Activated CD4-positive, CD25-positive, alpha-beta regulatory T cell treated with anti-CD3 and anti-CD28 coated beads, Interleukin-2, amount 50 U/mL, for 24 hours (primary cell): ENCODE measurements at places on chromosomes 12 and 14.

DNA sequence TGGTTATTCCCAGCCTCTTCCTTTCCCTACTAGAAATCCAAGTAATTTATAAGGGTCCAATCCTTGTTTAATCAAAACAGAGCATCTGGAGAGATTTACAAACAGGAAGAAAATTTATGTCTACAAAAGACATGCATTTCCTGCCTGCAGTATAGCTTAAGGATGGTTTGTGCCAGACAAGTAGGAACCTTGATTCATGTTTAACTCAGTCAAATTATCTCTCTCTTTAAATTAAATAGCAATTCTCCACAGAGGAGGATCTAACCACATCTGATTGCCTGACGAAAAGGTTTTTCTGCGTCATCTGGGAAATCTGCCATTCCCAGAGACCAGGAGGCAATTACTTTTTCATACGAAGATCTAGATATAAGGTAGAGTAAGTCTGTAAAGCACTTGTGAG, 105.2 kb downstream of the ZFC3H1 start:
- no peak for ATAC-seq

- ATAC-seq: no peak
Observed at GRCh38 chr12:66862356-66862985, 183.6 kb upstream of the GRIP1 start.

DNA sequence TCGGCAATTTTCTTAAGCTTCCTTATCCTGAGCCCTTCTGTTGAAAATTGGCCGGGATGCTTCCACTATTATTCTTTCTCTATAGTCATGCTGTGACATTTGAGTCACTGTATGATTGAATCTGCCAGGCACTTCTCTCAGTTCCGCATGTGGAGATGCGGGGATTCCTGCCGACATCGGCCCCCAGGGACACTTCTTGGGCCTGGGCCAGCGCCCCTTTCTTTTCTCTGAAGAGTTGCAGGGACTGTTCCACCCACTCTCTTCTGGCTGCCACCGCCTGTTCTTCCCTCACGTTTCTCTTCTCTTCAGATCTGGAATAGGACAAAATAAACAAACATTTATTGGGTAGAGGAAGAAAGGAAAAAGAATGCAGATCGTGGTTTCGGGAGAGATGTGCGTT, 310.1 kb downstream of the ETNK1 start:
- no peak for ATAC-seq

GRCh38 chr12:130809791-130810190, 29.3 kb downstream of the STX2 start:
- no peak for ATAC-seq

GRCh38 chr12:103470664-103471063, 25.1 kb downstream of the C12orf42 start:
- peak; percentile 24 for ATAC-seq

GRCh38 chr12:84912198-84913128, at the start of gene SLC6A15:
Gene SLC6A15, minus strand, starts transcription at chr12:84912799. Its CDS starts 20,679 bp downstream, at chr12:84892120.
- peak; percentile 22 for ATAC-seq

DNA sequence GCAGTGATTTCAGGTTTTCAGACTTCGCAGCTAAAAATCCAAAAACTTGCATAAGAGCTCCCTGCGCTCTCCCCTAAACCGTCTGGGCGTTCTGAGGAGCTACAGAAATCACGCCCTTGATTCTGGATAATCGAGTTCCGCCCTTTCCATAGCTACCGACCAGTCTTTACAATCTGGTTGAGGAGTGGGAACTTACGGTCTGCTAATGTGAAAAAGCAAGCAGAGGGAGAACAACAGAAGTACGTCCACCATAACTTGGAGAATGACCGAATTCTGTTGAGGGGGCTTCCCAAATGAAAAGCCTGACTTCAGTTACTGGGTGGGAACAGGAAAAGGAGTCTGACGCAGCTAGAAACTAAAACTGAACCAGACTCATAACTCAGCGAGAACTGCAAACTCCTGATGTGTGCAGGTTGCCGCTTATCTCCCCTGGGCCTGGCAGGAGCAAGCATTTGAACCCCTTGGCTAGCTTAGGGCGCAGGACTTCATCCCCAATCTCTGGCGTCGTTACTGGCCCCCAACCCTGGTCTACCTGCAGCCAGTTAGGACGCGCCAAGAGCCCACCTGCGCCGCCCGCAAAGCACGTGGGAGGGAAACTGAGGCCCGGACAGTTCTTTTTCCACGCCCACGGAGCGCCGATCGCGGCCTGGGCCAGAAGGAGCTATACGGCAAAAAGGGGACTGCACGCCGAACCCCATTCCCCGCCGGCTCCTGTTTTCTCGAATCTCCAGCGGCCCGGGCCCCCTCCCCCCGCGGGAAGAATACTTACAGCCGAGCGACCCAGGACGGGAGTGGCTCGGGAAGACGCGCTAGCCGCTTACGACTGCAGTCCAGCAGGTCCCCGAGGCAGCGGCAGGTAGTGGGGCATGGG, 838 bp downstream of the LRIG3 start:
- no peak for ATAC-seq

DNA sequence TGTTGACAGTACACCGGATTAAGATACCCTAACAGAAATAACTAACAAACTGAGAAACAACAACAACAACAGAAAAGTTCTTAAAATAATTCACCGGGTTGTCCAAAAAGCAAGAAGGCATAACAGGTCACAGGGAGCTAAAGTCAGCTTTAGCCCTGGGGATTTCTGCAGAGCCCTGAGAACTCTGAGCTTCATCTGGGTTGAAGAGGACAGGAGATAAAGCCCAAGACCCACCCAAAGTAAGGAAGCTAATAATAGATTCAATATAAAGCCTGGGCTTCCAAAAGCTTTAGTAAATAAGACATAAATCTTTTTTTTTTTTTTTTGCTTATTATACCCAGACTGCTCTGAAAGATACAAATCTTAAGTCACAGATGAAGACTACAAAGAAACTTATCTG, 44.1 kb upstream of the MTERF2 start:
- no peak for ATAC-seq

DNA sequence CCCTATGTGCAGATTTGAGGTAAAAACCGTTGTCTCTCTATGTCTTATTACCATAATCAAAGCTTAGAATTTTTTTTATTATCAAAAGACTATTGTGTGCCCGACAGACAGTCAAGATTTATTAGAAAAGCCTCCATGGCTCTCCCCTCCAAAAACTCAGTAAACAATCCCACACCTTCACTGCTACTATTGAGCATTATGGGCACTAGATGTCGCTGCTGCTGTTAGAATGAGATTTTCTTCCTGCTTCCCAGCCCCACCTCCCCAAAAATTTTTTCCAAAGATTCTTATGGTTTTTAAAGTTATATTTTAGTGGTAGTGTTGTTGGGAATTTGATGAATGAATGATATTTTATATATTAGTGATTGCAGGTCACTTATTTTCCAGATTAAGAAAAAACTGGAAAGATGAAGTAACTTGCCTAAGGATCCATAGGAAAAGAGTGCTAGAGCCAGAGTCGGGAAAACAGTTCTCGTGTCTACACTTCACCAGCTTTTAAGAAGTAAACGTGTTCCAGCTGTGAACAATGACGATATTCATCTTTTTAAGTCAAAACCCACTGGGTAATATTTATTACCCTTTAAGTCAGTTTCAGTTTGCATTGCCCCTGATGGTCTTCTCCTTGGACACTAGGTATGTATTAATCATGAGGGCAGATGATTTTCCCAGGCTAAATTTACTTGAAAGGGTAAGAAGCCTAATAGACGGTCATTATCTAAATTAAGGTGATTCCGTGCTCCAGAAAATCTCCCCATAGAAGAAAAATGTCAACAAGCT, 12.2 kb upstream of the FOXG1 start:
- ATAC-seq: no peak

DNA sequence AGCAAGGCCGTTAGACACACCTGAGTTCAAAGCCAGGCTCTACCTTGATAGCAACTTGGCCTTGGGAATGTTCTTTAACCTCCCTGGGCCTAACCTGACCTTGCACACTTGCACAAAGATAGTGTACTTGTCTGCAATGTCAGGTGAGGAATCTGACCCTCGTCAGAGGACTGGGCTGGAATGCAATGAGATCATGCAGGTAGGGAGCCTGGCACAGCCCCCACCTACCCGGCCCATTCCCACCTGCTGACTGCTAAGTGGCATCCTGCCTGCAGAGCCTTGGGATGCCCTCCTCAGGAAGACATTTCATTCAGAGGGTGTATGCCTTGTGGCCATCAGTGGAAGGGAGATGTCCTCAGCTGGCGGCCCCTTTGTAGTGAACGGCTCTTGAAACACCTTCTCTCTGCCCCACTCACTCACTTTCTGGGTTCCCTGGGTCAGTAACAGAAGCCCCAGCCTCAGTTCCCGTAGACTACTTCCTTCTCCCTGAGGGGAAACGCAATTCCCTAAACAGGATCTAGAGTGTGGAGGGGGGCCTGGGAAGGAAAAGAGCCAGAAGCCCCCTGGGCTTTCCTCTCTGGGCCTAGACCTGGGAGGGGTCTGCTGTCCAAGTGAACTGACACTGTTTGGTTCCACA, 68.0 kb upstream of the DICER1 start:
- no peak for ATAC-seq

DNA sequence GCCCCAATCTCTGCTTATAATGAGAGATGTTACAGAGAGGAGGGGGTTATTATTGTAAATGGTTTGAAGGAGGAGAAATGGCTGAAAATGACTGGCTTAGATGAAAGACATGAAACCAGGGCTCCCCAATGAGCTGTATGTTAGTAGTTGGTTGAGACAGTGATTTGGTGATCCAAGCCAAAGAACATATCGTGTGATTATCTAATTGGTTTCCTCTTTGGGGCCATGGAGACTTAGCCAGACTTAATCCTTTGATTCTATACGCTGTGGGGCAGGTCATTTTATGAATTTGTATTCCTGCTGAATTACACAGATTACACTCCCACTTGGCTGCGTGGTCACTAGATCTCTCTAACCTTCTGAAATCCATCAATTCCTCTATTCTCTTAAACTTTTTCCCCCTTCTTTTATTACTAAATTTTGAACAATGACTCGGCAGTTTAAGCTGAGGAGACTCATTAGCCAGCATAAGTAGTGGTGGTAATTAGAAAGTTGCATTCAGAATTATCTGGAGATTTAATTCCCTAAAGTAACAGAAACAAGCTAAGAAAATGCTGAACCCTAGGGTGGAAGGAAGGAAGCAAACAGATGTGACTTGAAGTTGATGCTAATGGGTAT, 5.3 kb downstream of the TTC8 start:
- ATAC-seq: no peak

- no peak for ATAC-seq
Observed at GRCh38 chr14:52312931-52313355, 1.2 kb upstream of the PTGER2 start.

GRCh38 chr14:66509874-66510273, 1.9 kb downstream of the GPHN start:
- no peak for ATAC-seq
